Naive thymus-derived CD8-positive, alpha-beta T cell (primary cell): ENCODE measurements at places on chromosomes 13 and 19. TPM values are rescaled to one million over a fixed set of nuclear protein-coding genes. Genes with fewer than 3 reads are reported as not detected.

The NFKBIB gene
- 25.2 TPM for total RNA-seq

The RDH8 gene
- not detected for total RNA-seq

The ATCAY gene
- total RNA-seq = not detected

The FAM216B gene
- not detected for total RNA-seq

The UPF3A gene
- total RNA-seq = 106 TPM

The NCR1 gene
- 0.29 TPM for total RNA-seq

The CD37 gene
- 337 TPM for total RNA-seq

The ZNF865 gene
- 21.6 TPM for total RNA-seq

The MISP3 gene
- total RNA-seq = 0.44 TPM

The PCDH17 gene
- total RNA-seq = not detected

The LIM2 gene
- not detected for total RNA-seq

The RNF126 gene
- 125 TPM for total RNA-seq

The ZNF570 gene
- 11.6 TPM for total RNA-seq

The CEACAM5 gene
- total RNA-seq = not detected

The APOC4 gene
- not detected for total RNA-seq

The PGLYRP2 gene
- total RNA-seq = 0.69 TPM
